Amniotic epithelial cell (primary cell): ENCODE measurements at places on chromosomes 12 and 14.

DNA sequence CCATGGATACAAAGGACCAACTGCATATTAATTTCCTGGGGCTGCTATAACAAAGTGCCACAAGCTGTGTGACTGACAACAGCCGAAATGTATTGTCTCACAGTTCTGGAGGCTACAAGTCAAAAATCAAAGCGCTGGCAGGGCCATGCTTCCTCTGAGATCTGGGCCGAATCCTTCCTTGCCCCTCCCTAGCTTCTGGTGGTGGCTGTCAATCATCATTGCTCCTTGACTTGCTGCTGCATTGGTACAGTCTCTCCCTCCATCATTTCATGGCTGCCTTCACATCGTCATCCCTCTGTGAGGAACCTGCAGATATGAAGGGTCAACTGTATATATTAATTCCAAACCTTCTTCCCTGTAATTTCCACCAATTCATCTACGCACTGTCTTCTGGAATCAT, 118.3 kb downstream of the EXOC5 start:
- no peak for DNase-seq

- DNase-seq = peak; percentile 93
These were observed 77.8 kb upstream of the MAX start for GRCh38 chr14:65179918-65180724.

DNA sequence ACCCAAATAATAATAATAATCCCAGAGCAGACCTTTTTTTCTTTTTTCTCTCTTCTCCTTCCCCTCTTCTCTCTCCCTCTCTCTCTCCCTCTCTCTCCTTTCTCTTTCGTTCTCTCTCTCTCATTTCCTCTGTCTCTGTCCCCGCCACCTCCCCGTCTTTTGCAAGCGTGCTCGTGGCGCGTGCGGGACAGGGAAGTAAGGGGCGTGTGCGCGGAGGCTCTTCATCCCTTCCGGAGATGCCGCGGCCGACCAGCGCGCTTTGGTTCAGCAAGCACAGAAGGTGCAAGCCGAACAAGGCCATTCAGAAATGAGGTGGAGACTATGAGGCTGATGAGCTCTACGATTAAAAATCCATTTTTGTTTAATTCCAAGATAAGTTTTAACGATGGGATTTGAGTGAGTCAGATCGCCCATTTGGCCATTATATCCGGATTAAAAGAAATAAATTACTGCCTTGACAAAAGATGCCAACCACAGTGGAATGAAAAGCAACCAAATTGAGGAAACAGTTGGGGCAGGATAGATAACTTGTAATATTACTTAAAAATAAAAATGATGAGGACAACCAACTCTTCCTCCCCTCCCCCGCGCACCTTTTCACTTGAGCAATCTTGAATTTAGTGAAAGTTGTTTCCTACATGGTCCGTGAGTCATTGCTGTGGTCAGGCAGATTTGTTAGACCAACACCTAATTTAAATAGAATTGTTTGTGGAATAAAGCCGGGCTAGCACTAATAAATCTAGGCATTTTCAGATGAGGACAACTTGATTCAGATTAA, 1.2 kb upstream of the AMIGO2 start:
- DNase-seq = peak; percentile 92

DNA sequence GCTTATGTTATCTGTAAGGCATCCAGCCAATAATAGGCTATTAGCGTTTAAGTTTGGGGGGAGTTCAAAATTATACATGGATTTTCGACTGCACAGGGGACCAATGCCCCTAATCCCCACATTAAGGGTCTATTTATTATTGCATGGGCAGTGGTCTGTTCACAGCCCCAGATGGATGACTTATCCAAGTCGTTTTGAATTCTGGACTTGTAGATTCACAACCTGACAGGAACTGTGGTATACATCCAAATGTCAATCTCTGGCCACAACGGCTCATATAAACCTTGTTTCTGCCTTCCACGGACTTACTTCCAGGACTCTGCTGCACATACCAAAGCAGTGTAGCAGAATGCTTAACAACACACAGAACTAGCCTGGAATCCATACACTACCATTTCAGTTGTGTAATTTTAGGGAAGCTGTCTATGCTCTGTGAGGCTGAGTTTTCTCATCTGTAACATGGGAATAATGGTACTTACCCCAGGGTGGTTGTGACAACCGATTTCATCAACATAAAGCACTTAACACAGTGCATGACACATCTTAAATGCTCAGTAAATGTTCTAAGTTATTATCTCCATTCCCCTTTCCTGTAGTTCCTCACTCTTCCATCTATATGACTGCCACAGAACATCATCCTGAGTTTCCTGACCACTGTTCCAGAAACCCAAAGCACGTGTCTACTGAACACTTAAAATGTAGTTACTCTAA, 3.7 kb downstream of the DDX24 start:
- peak; percentile 35 for DNase-seq

- peak; percentile 91 for DNase-seq
These were observed 468.5 kb upstream of the MGAT4C start for GRCh38 chr12:86724716-86725115.

GRCh38 chr12:53737093-53737808, 10.0 kb upstream of the CALCOCO1 start:
- DNase-seq = no peak

DNA sequence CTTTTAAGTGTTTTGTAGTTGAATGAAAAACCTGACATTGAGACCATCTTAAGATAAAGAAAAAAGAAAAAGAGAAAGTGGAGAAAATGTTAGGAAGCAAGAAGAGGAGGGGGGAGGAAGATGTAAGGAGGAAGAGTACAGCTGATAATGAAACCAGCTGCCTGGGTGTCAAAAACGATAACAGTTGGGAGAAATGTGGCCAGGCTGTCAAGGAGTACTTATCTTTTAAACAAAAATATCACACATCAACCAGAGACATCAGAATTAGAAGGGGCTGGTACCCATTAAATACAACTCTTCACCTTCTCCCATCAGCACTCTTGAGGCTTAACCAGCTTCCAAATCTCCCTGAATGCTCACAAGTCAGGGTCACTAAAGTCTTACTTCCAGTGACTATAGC, 4.5 kb downstream of the SLC11A2 start:
- DNase-seq = no peak

GRCh38 chr12:46531059-46531785, 158.6 kb upstream of the SLC38A2 start:
- no peak for DNase-seq

GRCh38 chr12:67937822-67938221, 51.4 kb upstream of the IFNG-AS1 start:
- DNase-seq = no peak

- no peak for DNase-seq
These were observed 276.5 kb downstream of the PAWR start for GRCh38 chr12:79414252-79414651.

DNA sequence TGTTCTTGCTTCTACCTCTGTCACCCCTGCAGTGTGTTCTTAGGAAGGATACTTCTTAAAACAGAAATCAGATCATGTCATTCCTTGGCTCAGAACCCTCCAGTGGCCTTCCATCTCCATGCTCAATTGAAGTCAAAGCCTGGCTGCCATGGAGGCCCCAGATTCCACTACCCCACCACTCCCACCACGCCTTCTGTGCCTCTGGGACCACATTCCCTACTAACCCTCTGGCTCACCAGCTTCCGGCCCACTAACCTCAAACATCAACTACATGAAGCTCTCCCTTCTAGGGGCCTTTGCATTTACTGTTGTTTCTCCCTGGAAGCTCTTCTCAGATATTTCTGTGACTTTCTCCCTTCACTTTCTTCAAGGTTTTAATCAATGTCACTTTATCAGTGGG, 76.1 kb upstream of the REP15 start:
- DNase-seq = no peak

- DNase-seq = peak; percentile 51
These were observed 21.9 kb upstream of the ZFP36L1 start for GRCh38 chr14:68814539-68815297.

DNA sequence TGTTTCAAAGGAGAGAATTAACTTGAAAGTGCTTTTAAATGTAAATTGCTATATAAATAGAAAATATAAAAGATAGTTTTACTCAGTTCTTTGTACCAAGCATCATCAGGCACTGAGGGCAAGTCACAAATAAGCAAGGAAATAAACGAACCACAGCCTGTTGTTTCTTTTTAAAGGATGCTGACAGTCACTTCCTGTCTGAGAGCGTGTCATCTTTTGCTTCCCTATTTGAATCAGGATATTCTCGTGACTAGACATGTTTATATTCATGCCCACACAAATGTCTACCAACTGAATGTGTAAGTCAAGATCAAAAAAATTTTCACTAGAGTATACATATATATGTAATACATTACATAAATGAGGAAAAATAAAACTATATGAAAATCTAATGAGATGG, 31.4 kb upstream of the SLC2A13 start:
- no peak for DNase-seq

- no peak for DNase-seq
These were observed 147.8 kb upstream of the CPSF6 start for GRCh38 chr12:69091442-69092017.

DNA sequence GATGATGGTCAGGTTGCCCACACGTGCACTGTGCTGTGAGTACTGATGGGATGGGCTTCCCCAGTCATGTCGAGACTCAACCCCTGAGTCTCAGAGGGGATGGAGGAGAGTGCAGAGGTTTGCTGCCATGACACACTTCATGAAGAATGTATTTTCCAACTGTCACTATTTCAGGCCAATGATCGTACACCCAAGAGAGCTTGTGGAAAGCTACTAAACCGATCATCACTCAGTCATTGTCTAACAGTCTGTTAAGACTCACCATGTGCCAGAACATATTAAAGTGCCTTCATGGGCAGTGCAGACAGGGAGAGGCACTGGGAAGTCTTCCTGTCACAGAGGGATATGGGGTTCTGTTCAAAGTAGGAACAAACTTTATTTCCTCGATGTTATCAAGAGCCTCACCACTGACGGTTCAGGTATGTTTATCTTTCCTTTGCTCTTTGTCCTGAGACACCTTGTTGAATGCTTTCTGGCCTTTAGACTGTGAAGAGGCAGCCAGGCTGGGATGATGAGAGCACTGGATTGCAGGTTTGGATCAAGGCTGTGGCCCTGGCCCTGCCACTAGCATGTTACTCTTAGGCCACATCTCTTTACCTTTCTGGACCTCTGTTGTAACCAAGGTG, 41.6 kb upstream of the NTF3 start:
- DNase-seq = no peak

DNA sequence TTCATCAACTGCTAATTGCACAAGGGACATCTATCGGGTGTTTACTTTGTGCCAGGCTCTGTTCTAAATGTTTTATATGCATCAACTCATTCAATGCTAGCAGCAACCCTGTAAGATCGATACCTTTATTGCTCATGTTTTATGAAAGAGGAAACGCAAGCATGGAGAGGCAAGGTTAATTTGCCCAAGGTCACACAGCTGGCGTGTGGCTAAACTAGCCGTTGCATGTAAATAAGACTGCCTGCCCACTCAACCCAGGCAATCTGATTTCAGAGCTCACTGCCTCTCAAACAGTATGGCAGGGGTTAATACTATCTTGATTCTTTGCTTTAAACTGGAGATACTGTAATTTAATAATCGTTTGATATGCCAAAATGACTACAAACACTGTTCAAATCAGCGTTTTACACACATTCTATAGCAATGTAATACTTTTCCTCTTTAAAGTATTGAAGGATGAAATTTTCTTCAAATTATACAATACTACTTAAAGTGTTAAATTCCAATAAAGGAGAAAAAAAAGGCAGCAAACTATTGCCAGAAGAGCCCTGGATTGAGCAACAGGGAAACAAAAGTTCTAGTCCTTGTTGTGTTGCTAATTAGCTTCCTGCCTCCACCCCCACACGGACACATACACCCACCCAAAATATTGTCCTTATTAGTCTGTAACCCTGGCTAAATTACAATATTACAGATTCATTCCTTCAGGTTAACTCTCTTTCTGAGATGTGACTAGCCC, 39.1 kb upstream of the DHRS7 start:
- no peak for DNase-seq

GRCh38 chr14:66476964-66477363, 9.2 kb upstream of the CCDC196 start:
- peak; percentile 24 for DNase-seq

- peak; percentile 43 for DNase-seq
These were observed 1.5 kb downstream of the SPX start for GRCh38 chr12:21527451-21528180.

GRCh38 chr14:93713726-93714405, 74.4 kb downstream of the PRIMA1 start:
- DNase-seq = no peak

GRCh38 chr12:45458854-45459807, 243.2 kb downstream of the ANO6 start:
- peak; percentile 40 for DNase-seq

GRCh38 chr12:70711831-70712230, 74.6 kb upstream of the PTPRB start:
- no peak for DNase-seq

DNA sequence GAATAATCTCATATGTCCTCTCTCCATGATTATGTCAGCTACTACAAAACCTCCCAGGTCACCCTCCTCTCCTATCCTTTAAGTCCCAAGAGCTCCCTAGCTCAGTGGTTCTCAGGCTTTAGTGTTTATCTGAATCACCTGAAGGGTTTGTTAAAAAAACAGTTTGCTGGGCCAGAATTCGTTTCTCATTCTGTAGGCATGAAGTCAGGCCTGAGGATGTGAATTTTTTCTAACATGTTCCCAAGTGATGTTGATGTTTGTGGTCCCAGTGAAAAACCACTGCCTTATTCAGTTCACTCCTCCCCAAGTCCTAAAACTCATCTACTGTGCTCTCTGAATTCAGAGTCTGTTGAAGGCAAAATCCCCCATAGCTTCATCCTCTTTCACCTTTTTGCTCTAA, 241.4 kb downstream of the ETNK1 start:
- DNase-seq = no peak

GRCh38 chr14:70382536-70382935, 23.1 kb upstream of the COX16 start:
- DNase-seq = no peak

DNA sequence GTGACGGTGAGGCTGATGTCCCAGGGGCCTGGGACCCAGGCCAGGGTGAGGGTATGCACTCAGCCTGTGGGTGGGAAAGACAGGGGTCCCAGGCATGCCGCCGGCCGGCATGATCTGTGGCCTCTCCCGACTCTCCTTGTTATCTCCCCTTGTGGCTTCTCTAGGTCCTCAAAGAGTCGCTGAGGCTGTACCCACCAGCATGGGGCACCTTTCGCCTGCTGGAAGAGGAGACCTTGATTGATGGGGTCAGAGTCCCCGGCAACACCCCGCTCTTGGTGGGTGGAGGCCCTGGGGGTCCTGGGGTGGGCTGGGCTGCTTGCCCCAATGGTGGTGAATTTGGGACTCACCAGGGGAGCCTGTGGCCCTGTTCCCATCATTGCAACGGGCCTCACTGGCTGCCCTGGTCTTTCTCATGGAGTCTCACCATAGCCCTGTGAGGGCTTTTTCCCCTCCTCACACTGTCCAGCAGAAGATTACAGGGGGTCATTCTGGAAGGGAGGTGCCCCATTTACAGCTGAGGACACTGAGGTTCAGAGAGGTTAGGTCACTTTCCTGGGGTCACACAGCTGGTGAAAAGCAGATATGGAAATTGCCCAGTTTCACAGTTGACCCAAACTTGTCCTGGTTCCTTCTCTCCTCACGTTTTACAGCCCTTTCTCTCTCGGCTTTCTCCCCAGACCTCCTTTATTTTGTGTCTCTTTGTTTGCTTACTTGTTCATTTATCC, 37.9 kb downstream of the CYP46A1 start:
- no peak for DNase-seq
